GM12864 (cell line): ENCODE measurements at places on chromosomes 6 and 20.

DNA sequence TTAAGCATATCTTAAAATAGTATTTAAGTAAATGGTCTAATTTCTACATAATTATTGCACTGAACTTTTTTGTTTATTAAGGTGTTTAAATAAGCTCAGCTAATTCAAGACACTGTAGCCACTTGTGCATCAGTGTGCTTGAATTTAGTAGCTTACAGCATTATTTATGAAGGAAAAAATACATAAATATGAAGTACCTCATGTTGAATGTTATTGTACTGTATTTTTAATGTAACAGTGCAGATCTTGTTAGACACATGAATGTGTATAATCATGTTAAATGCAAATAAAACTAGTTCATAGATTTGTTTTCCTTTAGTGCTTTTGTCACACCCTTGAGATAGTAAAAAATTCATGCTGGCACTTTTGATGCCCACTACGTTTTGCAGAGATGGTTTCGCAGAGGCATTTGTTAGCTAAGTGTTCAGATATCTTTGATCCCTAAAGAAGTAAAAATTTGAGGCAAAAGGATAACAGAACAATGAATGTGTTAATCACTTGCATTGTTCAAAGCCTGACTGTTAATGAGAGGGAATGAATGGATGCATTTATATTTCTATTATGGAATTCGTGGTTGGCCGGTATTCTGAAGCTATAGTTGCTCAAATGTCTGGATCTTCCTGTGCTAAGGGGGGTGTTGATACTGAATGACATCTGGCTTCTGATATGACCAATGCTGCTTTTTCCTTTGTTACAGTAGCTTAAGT is 8.8 kb downstream of the BTBD3 start:
- no peak for DNase-seq

DNA sequence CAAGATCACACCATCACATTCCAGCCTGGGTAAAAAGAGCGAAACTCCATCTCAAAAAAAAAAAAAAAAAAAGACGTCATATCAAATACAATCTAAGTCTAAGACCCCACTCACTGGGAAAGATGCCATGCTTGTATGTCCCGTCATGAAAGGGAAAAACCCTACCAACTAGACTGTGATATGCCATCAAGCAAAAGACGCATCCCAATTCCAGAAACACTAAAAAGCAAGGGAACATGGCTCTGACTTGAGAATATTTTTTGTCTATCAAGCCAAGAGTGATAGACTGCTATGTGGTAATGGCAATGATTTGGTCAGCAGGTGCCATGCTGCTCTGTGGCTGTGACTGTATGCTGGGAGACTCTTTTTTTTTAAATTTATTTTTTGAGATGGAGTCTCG is 23.0 kb downstream of the LAMA5 start:
- DNase-seq, result no peak

- no peak for DNase-seq
Measured at GRCh38 chr20:51856432-51856831, 54.1 kb upstream of the SALL4 start.

- peak; percentile 75 for DNase-seq
Measured at GRCh38 chr6:27672113-27672799, 199.4 kb upstream of the ZNF184 start.

DNA sequence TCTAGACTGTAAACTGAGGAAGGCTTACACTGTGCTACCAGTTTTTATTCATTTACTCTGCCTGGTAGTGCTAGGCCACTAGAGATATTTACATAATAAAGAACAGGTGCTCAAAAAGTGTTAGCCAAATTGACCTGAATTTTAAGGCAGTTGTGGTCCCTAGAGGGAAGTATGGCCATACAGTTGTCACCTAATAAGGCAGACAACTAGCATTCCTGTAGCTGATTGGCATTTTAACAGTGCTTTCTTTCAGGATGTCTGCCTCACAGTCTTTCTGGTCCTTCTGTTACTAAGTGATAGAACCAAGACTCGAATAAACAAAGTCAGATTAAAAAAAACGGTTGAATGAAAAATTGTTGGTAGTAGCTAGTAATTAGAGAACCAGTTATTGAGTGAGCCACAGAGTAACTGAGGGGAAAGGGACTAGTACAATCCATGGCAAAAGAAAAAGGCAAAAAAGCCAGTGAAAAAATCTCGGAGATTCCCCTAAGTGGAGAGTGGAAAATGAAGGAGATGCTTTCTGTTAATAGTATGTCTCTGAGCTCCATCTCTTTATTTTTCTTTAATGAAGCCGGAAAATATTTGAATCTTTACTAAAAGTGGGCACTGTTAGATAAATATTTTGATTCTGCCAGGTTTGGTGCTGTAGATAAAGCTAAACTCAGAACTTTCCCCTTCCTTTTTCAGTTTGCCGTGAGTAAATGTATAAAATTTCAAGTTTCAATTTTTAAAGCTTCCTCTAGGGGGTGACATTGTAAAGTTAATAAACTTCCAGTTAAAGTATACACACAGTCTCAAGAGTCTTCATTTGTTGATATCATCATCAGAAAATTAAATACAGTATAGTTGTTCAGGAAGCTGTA is 9.1 kb downstream of the VTA1 start:
- no peak for DNase-seq

DNA sequence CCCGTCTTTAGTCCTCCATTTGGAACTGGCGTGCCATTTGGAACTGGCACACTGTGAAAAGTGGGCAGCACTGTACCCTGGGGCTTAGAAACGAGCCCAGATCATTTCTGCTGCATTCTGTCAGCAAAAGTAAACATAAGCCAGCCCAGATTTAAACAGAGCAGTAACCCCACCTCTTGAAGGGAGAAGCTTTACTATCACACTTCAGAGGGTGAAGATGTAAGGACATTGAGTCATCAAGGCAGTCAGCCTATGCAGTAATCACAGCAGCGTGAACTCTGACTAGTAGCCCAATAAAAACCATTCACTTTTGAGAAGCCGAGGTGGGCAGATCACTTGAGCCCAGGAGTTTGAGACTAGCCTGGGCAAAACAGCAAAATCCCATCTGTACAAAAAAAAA is 216.9 kb downstream of the EYA2 start:
- DNase-seq, result no peak

DNA sequence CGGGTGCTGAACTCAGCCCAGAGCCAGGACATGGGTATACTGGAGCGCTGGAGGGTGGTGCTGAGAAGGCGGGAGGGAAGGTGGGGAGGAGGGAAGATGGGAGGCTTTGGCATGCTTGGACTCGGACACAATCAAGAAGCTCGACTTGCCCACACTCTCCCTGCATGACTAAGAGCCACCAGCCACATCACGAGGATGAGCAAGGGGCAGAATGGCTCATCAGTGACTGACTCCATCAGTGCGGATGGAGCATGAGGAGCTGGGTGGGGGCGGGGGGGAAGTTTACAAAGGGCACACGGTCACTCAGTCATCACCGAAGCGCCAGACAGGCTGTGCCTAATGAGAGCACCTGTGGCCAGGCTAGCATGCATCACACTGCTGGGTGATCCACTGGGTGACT is 222.8 kb downstream of the KIF16B start:
- DNase-seq, result no peak

DNA sequence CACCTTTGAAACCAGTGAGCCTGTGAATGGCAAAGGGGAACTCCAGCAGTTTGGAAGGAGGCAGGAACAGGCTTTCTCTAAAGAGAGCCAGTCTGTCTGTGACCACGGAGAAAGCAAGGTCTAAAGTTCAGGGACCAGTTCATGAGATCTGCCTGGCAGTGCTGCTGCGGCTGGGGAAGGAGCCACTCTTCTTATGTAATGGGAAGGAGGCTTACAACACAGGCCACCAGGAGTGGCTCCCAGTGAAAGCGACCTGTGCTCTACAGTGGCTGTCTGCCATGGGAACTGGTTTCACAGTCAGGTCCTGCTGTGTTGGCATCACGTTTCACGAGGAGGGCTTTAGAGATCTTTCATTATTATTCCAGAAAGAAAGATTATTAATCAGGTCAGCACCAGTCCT is 291.9 kb upstream of the PRDM1 start:
- no peak for DNase-seq

DNA sequence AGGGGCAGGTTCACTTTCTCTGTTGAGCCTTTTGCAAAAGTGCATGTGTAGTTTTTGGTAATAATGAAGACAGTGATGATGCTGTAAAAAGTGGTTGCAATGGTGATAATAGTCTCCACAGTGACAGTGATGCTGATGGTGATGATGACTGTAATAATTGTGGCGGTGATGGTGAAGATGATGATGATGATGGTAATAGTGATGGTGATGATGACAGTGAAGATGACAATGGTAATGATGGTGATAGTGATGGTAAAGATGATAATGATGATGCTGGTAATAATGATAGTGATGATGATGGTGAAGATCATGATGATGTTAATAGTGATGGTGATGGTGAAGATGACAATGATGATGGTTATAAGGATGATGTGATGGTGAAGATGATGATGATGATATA is 67.7 kb upstream of the LRFN2 start:
- no peak for DNase-seq

- no peak for DNase-seq
Measured at GRCh38 chr6:19665613-19665909, 171.6 kb upstream of the ID4 start.

DNA sequence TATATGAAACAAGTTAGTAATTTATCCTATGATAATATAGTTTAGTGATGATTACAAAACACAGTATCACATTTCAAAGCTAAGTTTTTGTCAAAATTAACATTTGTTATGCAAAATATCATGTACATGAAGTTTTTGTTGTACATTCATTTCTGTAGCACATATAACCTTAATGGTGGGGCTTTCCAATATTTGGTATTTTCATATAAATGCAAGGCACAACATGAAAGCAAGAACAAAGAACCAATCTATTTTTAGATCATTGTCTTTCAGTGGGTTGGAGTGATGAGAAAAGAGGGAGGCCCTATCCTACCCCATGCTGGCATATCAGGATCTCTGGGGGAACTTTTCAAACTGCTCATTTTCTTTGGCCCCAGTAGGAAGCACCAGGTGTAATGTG is 53.4 kb downstream of the FAM83B start:
- DNase-seq, result no peak

- DNase-seq, result no peak
Measured at GRCh38 chr6:71114986-71115385, 158.1 kb upstream of the B3GAT2 start.

GRCh38 chr6:31352310-31352682 is 4.7 kb downstream of the HLA-B start:
- no peak for DNase-seq

GRCh38 chr6:90131125-90131524 is 165.5 kb downstream of the BACH2 start:
- no peak for DNase-seq

GRCh38 chr20:10319855-10320254 is 101.2 kb downstream of the SNAP25 start:
- no peak for DNase-seq

DNA sequence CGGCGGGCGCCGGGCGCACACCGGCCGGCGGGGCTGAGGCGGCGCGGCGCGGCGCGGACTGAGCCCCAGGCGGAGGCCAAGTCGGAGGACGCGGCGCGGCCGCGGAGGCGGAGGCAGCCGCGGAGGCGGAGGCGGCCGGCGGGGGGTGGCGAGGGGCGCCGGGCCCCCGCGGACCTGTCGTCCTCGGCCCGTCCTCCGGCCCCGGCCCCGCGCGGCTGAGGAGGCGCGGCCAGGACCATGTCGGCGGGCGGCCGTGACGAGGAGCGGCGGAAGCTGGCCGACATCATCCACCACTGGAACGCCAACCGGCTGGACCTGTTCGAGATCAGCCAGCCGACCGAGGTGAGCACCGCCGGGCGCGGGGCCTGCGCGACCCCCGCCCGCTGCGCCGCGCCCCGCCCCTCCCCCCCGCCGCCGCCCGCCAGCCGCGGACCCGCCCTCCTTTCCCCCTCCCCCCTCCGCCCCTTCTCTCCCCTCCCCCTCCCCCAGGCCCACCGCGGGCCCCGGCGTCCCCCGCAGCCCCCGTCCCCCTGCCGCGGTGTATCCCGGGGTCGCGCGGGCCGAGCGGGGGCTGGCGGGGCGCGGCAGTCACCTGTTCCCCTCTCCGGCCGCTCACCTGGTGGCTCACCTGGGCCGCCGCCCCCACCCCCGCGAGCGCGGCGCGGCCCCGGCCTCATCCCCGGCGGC is at the start of gene AFDN:
Gene AFDN, plus strand, starts transcription at position 16 of the 687 bp plus-strand sequence. Its CDS starts 222 bp downstream, at position 238.
- no peak for DNase-seq

- no peak for DNase-seq
Measured at GRCh38 chr20:43894491-43894890, 20.2 kb upstream of the TOX2 start.

GRCh38 chr6:28769626-28770402 is 154.0 kb downstream of the TRIM27 start:
- DNase-seq, result no peak

DNA sequence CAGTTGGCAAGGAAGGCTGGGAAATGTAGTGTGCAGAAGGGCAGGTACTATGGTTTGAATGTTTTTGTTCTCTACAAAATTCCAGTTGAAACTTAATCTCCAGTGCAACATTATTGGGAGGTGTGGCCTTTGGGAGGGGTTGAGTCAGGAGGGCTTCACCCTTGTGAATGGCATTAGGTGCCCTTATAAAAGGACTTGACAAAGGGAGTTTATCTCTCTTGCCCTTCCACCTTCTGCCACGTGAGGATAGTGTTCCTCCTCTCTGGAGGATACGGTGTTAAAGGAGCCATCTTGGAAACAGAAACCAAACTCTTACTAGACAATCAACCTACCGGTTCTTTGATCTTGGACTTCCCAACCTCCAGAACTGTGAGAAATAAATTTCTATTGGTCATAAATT is 82.2 kb upstream of the LRFN2 start:
- no peak for DNase-seq

DNA sequence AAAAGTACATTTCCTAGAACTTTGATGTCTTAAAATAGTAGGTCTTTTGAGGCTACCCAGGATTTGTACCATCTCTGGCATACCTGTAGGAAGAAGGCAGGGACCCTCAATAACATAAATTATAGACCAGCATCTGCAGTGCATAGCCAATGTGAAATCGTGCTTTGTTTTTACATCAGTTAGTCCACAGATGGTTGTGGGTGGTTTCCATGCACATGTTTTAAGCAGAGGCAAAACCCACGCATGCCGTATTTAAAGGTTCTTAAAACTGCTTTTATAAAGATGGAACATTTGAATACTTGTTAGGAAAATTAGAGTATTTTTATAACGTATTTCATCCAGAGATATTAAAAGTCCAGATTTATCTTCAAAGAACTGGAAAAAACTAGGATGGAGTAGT is 66.3 kb downstream of the SH3BGRL2 start:
- DNase-seq, result no peak

GRCh38 chr6:20409427-20409971 is 7.8 kb downstream of the E2F3 start:
- no peak for DNase-seq
